Activated naive CD4-positive, alpha-beta T cell treated with anti-CD3 and anti-CD28 coated beads for 36 hours (primary cell): ENCODE measurements at places on chromosomes 5 and 9. TPM values are rescaled to one million over a fixed set of nuclear protein-coding genes. Genes with fewer than 3 reads are reported as not detected.
A peak's percentile ranks its signal among the peaks of the same experiment; 100 is the strongest.

The TMEM252 gene
- not detected for total RNA-seq

The PCDHGA5 gene
- 0.05 TPM for total RNA-seq

The SIT1 gene
- total RNA-seq = 45.4 TPM

The FASTKD3 gene
- 7.7 TPM for total RNA-seq

The VLDLR gene
- 7.7 TPM for total RNA-seq

The CXCL14 gene
- not detected for total RNA-seq

The FOXD1 gene
- total RNA-seq = 0.12 TPM

The ANKRD55 gene
- 14.1 TPM for total RNA-seq

The SLIT3 gene
- total RNA-seq = 0.43 TPM

The GABRA1 gene
- total RNA-seq = not detected

The PTGR1 gene
- 1.1 TPM for total RNA-seq

GRCh38 chr9:103714992-103715391 is 379.1 kb upstream of the SMC2 start:
- no peak overlapping the region for H3K27ac ChIP-seq
- no peaks in the 10 kb centered on the region for H3K4me1 ChIP-seq

- peaks cover 35% of the 10 kb centered on the region for H3K4me1 ChIP-seq
- H3K4me3 ChIP-seq = no peak overlapping the region
- peak; percentile 66 for DNase-seq
- no peaks in the 10 kb centered on the region for H3K36me3 ChIP-seq
These were observed 135.6 kb upstream of the SMARCA2 start for GRCh38 chr9:1879501-1879900.

GRCh38 chr9:98989036-98990000 is 45.6 kb downstream of the COL15A1 start:
- no peaks in the 10 kb centered on the region for H3K36me3 ChIP-seq
- no peak overlapping the region for H3K27ac ChIP-seq
- no peaks in the 10 kb centered on the region for H3K27me3 ChIP-seq

GRCh38 chr9:96203867-96204501 is 98.0 kb downstream of the HSD17B3 start:
- H3K27me3 ChIP-seq = peaks cover 5% of the 10 kb centered on the region
- no peak overlapping the region for H3K27ac ChIP-seq
- H3K4me1 ChIP-seq = no peaks in the 10 kb centered on the region
- no peaks in the 10 kb centered on the region for H3K36me3 ChIP-seq
- DNase-seq = no peak

- H3K4me3 ChIP-seq = no peak overlapping the region
- H3K27me3 ChIP-seq = peaks cover 11% of the 10 kb centered on the region
- H3K36me3 ChIP-seq = no peaks in the 10 kb centered on the region
- DNase-seq = no peak
These were observed 8.0 kb upstream of the CAST start for GRCh38 chr5:96654209-96654608.

DNA sequence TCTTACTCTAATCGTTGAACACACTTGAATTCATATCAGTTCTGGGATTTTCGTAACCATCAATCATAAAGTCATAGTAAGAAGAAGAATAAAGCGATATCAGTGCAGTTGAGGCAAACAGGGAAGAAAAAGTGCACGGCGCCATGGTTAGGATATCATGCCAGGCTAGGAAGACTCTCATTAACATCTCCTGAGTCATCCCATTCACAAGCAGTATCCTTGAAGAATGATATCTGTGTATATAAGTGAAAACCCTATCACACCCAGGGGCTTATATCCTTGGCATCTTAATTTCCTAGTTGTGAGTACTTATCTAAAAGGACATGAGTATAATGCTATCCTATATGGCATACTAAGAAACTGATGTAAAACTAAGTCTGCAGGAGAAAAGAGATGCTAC is 38.6 kb downstream of the NFIB start:
- DNase-seq = no peak
- no peak overlapping the region for H3K4me3 ChIP-seq
- H3K27me3 ChIP-seq = peaks cover 22% of the 10 kb centered on the region

DNA sequence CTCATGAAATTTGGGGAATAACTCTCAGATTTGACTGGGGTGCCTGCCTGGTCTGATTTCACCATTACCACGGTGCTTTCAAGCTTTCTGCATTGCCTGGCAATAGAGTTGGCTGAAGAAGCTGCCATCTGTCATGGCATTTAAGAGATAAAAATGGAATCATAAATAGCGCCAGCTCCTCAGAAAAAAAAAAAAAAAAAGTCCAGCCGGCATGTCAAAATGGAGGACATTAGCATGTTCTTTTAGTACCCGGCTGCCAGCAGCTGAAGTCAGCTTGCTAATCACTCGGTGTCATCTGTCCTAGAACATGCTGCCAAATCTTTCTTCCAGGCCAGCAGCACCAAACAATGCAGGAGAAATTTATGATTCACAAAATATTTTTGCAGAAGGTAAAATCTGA is 57.7 kb upstream of the CER1 start:
- H3K27ac ChIP-seq = no peak overlapping the region
- peaks cover 9% of the 10 kb centered on the region for H3K27me3 ChIP-seq
- DNase-seq = no peak
- no peaks in the 10 kb centered on the region for H3K4me1 ChIP-seq
- H3K36me3 ChIP-seq = no peaks in the 10 kb centered on the region

- H3K4me1 ChIP-seq = no peaks in the 10 kb centered on the region
- DNase-seq = no peak
- no peaks in the 10 kb centered on the region for H3K36me3 ChIP-seq
- no peak overlapping the region for H3K4me3 ChIP-seq
These were observed 356.1 kb downstream of the TMEM167A start for GRCh38 chr5:82721087-82721410.

- no peaks in the 10 kb centered on the region for H3K4me1 ChIP-seq
- H3K27me3 ChIP-seq = peaks cover 20% of the 10 kb centered on the region
- no peak for DNase-seq
- no peak overlapping the region for H3K27ac ChIP-seq
These were observed 204.9 kb upstream of the TRPM3 start for GRCh38 chr9:71326360-71326759.

DNA sequence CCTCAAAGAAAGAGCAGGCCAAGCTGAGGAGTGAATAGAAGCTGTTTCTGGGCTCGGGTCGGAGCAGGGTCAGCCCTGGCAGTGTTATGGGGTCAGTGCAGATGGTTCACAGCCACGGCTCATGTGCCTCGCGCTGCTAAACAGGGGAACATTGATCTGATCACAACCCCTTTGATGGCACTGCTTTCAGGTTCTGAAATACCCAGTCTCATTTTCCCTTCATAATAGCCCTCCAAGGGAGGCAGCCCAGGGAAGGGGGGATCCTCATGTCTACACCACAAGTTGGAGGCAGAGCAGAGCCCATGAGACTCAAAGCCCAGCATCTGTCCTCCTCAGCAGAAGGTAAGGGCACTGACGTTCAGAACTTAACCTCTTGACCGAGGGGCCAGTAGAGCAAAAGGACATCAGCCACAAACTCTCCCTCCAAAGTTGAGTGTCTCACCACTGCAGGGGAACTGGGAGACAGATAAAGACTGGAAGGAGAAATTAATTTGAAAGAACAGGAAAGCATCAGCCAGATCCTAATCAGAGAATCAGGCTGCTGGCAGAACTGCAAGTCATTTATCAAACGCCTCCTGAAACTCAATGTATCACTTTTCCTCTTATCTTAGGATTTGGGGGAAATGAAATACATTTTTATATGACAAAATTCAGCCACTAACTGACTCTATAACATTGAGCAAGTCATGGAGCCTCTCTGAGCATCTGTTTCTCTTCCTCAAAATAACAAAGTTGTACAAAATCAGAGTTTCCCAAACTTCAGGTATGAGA is 110.6 kb downstream of the SH3TC2 start:
- no peak for DNase-seq
- H3K27me3 ChIP-seq = no peaks in the 10 kb centered on the region
- H3K27ac ChIP-seq = no peak overlapping the region
- H3K36me3 ChIP-seq = no peaks in the 10 kb centered on the region
- no peak overlapping the region for H3K4me3 ChIP-seq

- H3K27ac ChIP-seq = no peak overlapping the region
- H3K36me3 ChIP-seq = no peaks in the 10 kb centered on the region
- H3K27me3 ChIP-seq = peaks cover 4% of the 10 kb centered on the region
- H3K4me3 ChIP-seq = no peak overlapping the region
These were observed 103.2 kb downstream of the NR2F1-AS1 start for GRCh38 chr5:93477816-93478215.

- no peak overlapping the region for H3K27ac ChIP-seq
- H3K27me3 ChIP-seq = no peaks in the 10 kb centered on the region
- no peaks in the 10 kb centered on the region for H3K4me1 ChIP-seq
These were observed 1294.2 kb downstream of the EFNA5 start for GRCh38 chr5:106376522-106376921.

GRCh38 chr9:4514252-4515128 is 24.2 kb downstream of the SLC1A1 start:
- no peak for DNase-seq
- peaks cover 10% of the 10 kb centered on the region for H3K4me1 ChIP-seq
- H3K36me3 ChIP-seq = no peaks in the 10 kb centered on the region
- H3K4me3 ChIP-seq = no peak overlapping the region

DNA sequence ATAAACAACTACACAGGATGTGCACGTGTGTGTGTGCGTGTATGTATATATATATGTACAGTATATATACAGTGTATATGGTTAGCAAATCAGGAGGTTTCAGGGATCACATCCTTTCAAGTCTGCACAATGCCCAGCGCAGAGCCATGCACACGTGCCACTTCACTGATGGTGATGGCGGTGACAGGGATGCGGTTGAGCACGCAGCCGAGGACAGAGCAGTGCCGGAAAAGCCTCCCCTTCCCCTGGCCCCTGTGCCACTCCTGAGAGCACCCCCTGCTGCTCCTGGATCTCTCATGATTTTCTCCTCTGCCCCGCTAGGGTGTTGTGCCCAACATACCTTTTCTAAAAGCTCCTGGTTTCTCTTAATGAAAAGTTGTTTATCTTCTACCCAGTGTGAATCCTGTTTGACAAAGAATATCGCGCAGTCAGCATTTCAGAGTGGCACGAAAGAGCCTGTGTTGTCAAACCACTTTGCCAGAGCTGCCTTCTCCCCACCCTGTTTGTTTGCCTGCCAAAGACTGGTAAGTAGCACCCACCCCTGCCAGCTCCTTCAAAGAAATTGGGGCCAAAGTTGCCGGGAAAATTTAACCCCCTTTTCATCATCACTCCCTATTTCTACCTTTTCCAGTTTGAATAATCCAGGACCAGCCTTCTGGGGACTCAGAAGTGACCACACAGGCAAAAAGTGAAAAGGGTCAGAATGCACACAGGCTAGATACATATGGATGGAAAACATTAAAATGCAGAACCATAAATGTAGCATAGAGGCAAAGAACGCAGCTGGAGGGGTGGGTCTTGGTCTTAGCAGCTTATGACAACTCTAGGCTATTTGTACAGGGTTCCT is 126.2 kb upstream of the DPYSL3 start:
- H3K4me1 ChIP-seq = no peaks in the 10 kb centered on the region
- H3K4me3 ChIP-seq = no peak overlapping the region
- no peak for DNase-seq
- no peak overlapping the region for H3K27ac ChIP-seq

- no peak overlapping the region for H3K27ac ChIP-seq
- no peak for DNase-seq
- H3K4me3 ChIP-seq = peak overlapping the region; percentile 74
- H3K27me3 ChIP-seq = peaks cover 54% of the 10 kb centered on the region
- H3K36me3 ChIP-seq = no peaks in the 10 kb centered on the region
These were observed 782 bp upstream of the CDC20B start for GRCh38 chr5:55173687-55174230.

GRCh38 chr9:111516061-111516465 is 8.9 kb upstream of the ZNF483 start:
- H3K4me1 ChIP-seq = no peaks in the 10 kb centered on the region
- H3K36me3 ChIP-seq = no peaks in the 10 kb centered on the region
- no peak overlapping the region for H3K4me3 ChIP-seq
- DNase-seq = no peak
- H3K27me3 ChIP-seq = peaks cover 5% of the 10 kb centered on the region

DNA sequence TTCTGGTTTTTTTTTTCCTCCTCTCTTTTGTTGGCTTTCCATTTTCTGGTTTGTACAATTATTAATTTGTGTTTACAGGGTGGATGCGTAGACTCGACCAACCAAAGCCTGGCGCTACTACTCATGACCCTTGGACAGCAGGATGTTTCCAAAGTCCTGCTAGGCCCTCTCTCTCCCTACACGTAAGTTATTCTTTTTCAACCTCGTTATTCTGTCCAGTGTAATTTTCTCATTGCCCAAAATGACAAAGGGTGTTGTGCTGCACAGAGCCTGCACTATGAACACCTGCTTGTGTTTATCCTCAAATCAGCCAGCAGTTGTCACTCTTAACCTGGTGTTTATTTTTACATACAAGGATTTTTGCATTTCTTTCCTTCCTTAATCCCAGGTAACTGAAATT is 56.6 kb downstream of the RCL1 start:
- no peak overlapping the region for H3K4me3 ChIP-seq
- no peaks in the 10 kb centered on the region for H3K27me3 ChIP-seq
- peaks cover 42% of the 10 kb centered on the region for H3K36me3 ChIP-seq
- H3K27ac ChIP-seq = no peak overlapping the region

DNA sequence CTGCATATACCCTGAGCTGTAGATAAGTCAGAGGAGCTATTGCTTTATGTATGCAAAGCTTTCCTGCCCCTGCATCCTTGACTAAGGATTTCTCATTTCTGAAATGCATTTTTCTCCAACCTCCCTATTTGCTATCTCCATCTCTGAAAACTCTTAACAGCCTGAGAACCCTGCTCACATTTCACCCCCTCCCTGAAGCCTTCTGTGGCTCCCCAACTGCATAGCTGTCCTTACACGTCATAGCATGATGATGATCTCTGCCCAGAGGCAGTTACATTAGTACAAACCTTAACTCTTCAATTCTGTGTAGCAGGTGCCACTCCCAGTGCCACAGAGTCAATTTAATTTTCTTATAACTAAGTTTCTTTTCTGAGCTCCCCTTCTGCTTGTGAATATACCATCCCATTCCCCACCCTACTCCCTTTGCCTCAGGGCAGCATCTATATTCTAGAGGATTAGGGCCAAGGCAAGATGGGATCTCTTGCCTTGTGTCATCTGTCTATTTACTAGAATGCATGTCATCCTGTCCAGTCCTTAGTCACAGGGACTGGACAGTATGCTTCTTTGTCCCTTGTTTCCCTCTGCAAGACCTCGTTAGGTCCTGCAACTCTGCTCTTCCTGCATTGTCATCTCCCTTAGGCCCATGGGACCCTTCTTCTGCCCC is 149.7 kb upstream of the SPRY4 start:
- H3K4me3 ChIP-seq = no peak overlapping the region
- H3K27ac ChIP-seq = no peak overlapping the region
- H3K4me1 ChIP-seq = peaks cover 20% of the 10 kb centered on the region
- no peaks in the 10 kb centered on the region for H3K27me3 ChIP-seq

DNA sequence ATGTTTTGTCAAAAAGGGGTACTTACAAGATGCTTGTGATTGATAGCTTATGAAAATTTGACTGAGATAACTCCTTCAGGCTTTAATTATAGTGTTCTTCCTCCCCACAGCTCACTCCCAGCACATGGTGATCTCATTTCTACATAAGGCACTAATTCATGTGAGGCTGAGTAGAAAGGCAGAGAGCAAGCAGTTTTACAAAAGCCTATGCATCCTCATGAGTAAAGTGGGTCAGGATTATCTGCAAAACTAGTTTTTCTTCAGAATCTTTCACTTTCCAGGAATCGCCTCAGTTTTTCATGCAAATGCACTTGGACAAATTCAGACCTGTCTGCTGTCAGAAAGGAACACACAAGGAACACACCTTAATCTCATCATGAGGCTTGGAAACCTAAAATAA is 92.1 kb upstream of the FBN2 start:
- H3K27me3 ChIP-seq = no peaks in the 10 kb centered on the region
- H3K4me3 ChIP-seq = no peak overlapping the region
- no peaks in the 10 kb centered on the region for H3K36me3 ChIP-seq
- H3K4me1 ChIP-seq = no peaks in the 10 kb centered on the region
- H3K27ac ChIP-seq = no peak overlapping the region

- no peak overlapping the region for H3K27ac ChIP-seq
- no peak for DNase-seq
- H3K36me3 ChIP-seq = no peaks in the 10 kb centered on the region
- peaks cover 14% of the 10 kb centered on the region for H3K27me3 ChIP-seq
- H3K4me1 ChIP-seq = no peaks in the 10 kb centered on the region
These were observed 135.0 kb upstream of the SNX2 start for GRCh38 chr5:122639864-122640263.
